NCI-H774 (cell line): ENCODE measurements at places on chromosomes 11 and 22.

- DNase-seq, result no peak
These were observed 77.7 kb upstream of the FAM181B start for GRCh38 chr11:82811369-82811768.

GRCh38 chr11:88188932-88189253 is 13.7 kb upstream of the RAB38 start:
- DNase-seq, result no peak

DNA sequence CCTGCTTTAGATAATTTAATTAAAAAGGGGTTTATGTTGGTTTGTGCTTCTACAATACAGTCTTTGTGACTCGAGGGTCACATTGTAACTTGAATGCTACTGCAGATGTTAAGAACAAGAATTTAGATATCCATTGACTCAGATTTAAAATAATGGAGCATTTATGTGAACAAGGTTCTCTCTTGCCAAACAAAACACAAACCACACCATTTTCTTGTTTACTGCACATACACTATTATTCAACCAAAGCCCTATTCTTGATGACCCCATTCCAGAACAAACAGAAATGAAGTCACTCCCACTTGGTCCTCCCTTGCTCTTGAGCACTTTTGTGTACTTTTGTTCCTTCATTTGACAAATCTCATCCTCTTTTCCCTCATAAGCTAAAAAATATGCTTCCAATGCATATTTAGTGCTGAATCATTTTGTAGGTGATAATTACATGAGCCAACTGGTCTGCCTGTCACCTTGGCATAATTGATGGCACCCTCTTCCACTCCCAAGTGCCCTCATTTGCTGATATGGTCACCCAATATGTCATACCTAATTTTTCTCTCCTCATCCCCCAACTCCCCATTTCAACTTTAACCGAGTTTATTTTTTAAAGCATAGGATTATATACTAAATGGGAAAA is 2.8 kb downstream of the C11orf71 start:
- peak; percentile 58 for DNase-seq

DNA sequence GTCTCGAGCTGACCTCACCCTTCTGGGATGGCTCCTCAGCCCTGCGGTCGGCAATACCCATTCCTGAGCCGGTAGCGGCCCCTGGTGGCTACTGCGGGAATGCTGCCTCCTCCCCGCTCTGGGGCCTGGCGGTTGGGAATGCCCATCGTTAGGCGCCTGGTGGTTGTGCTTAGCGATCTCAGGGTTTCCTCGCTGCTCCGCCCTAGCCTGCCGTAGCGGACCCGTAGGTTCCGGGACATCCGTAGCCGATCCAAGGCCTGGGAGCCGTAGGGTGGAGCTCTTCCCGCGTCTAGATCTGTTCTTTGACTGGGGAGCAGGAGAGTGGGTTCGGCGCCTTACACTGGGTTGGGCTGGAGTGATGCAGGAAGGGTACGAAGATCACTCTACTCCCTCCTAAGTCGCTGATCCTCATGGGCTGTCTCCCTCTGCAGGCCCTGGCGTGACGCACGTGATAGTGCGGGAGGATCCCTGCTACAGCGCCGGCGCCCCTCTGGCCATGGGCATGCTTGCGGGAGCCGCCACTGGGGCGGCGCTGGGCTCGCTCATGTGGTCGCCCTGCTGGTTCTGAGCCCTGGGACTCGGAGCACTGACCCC is 14.8 kb downstream of the PLEKHB1 start:
- no peak for DNase-seq

DNA sequence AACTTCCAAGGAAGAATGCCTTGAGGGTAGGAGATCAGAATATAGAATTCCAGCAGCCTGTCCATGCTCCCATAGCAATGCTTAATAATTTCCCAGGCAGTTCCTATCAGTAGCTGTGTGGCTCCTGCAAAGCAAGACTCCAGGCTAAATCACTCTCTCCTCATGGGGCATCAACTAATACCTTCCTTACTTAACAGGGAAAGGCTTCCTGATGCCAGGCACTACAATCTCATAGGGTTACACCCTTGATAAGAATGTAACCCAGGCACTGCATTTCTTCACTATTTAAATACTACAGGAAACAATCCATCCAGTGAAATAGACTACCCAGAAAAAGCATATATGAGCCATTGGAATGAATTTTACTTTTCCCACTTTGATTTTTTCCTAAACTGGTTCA is 615.0 kb upstream of the ARHGAP42 start:
- DNase-seq, result no peak

- DNase-seq, result no peak
These were observed 119.9 kb upstream of the RASSF10 start for GRCh38 chr11:12889243-12889642.

GRCh38 chr22:20069331-20070042 is 10.6 kb upstream of the DGCR8 start:
- no peak for DNase-seq

DNA sequence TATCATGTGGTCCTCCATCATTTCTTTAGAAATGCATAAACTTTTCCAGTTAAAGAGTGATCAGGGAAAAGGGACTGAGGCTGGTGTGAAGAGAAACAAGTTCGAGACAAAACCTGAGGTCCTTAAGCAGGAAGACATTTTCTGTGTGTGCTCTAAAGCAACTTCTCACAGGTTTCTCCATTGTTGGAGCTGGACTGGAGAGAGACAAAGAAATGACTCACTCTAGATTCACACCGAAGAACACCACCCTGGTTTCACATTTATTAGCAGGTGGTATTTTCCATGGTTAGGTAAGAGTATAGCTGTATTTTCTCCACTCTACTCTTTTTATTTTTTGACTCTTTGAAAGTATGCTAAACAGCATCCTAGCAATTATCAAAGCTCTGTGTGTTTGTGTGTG is 736.4 kb downstream of the KCNA4 start:
- DNase-seq, result peak; percentile 17

GRCh38 chr11:40132912-40133311 is 1326.5 kb downstream of the LRRC4C start:
- no peak for DNase-seq

GRCh38 chr11:119752946-119753345 is 23.9 kb upstream of the NECTIN1 start:
- no peak for DNase-seq

DNA sequence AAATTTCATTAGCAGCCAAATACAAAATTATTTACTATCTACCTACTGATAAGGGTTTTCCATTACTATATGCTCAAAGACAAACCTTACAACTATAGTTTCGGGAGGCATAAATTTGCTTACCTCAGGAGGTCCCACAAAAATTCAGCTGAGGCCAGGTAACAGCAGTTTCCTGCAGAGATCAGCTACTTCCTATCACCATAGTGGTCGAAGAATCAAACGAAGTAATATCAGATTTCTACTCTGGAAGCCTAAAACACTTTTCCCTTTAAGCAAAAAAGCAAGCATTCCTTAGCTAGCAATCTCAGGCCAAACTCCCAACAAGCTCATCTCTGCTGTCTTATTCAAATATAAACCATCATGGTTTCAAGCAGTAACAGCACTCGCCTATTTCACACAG is 3.1 kb downstream of the NAP1L4 start:
- DNase-seq, result no peak
